ENCODE measurements at places on chromosomes 4 and X.

DNA sequence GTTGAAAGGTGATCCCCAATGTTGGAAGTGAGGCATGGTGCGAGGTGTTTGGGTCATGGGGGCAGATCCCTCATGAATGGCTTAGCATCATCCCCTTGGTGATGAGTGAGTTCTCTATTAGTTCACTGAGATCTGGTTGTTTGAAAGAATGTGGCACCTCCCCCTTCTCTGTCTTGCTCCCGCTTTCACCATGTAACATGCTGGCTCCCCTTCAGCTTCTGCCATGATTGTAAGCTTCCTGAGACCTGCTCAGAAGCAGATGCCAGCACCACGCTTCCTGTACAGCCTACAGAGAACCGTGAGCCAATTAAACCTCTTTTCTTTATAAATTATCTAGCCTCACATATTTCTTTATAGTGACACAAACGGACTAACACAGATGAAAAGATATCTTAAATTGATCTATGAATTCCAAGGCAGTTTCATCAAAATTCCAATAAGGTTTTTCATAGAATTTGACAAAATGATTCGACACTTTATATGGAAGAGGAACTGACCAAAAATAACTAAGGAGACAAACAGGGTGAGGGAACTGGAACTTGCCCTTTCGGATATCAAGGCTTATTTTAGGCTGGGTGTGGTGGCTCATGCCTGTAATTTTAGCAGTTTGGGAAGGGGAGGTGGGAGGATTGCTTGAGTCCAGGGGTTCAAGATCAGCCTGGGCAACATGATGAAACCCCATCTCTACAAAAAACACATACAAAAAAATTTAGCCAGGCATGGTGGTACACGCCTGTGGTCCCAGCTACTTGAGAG lies 56.9 kb upstream of the OGT start:
- DNase-seq = no peak

GRCh38 chr4:68176500-68176899 lies 46.8 kb upstream of the TMPRSS11F start:
- no peak for DNase-seq

DNA sequence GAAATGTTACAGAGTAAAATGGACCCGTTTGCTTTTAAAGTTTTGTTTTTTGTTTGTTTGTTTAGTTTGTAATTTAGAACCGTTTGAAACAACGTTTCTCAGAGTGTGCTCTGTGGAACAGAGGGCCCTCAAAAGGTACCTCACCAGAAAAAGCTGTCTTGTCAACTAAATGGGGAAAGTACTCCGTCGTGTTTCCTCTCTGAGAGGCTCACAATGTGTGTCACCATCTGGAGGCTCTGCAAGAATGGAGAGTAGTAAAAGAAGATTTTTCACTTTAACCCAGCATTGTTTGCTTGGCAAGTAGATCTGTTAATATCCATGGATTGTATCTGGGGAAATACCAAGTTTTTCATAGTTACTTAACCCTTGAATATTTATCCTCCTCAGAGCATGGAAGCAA lies 1.5 kb upstream of the ENPEP start:
- no peak for DNase-seq

DNA sequence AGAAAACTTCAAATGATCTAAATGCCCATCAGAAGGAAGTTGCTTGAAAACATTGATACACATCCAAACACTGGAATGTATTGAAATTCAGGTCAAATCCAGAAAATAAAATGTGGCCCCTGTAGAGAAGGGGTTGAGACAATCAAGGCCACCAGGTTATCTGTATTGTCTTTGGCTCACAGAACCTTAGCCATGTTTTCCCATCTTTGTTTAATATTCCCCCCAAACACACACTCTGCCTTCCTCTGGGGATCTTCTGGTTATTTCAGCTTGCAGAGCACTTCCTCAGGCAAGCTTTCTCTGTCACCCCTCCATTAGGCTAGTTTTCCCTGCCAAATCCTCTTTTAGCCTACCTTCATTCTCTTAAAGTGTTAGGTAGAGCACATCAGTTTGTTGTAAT lies 30.5 kb downstream of the PAGE2 start:
- no peak for DNase-seq

GRCh38 chr4:8283161-8283560 lies 13.6 kb downstream of the HTRA3 start:
- no peak for DNase-seq

DNA sequence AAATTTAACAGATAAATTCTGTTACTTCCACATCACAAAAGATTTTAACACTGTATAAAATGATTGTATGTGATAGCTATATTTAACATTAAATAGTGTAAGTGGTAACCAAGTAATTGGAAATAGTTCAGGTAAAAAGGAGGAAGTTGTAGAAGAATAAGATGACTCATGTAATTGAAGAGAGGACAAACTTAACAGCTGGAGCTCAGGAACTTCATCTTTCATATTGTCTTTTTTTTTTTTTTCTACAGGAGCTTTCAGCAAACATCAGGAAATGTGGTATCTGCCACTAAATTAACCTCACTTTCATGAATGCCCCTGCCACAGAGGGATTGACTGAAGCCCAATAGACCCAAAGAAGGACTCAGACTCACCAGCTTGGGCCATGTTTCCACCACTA lies 188.4 kb upstream of the VEGFC start:
- DNase-seq = no peak

All from activated naive CD8-positive, alpha-beta T cell treated with anti-CD3 and anti-CD28 coated beads, Interleukin-2, amount 50 U/mL, for 16 hours (primary cell).